ENCODE measurements at places on chromosomes 16 and 17.
A peak's percentile ranks its signal among the peaks of the same experiment; 100 is the strongest.

DNA sequence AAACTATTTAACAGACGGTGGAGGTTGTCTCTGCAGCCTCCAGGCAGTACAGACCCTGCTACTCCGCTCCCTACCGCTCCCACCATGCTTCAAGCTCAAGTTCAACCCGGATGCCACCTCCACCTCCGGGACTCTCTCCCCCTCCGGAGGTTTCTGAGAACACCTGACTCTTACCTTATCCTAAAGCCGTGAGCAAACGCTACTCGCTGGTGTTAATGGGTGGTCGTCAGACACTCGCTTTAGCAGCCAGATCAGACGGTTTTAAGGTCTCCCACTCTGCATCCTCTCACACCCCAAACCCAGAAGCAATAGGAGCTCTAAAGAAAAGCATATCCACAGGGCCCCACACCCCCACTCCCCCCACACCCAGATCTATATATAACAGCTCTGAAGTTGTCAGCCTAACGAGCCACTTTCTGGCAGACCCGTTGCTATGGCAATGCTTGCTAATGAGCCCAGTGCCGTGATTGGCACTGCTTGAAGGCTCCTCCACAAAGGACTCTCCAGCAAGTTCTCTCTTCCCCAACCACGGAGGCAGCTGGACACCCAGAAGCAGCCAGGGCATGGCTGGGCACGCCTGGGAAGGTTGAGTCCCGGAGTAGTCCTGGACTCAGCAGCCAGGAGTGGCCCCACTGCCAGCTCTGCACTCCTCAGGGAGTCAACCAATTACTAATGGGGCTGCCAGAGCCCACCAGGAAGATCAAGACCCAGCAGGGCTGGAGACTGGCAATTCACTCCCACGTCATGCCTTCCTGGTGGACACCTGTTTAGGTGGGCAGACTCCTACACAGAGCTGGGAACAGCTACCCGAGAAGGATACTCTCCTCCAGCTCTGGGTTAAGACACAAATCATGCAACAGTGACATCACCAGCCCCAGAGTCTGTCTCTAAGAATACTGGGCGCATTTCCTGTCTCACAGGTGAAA is 121.2 kb upstream of the RCVRN start:
- DNase-seq: no peak

- no peak for DNase-seq
Measured at GRCh38 chr16:86791287-86792035, 213.1 kb downstream of the FOXL1 start.

GRCh38 chr16:84055366-84055765 is 12.8 kb upstream of the SLC38A8 start:
- no peak for DNase-seq

DNA sequence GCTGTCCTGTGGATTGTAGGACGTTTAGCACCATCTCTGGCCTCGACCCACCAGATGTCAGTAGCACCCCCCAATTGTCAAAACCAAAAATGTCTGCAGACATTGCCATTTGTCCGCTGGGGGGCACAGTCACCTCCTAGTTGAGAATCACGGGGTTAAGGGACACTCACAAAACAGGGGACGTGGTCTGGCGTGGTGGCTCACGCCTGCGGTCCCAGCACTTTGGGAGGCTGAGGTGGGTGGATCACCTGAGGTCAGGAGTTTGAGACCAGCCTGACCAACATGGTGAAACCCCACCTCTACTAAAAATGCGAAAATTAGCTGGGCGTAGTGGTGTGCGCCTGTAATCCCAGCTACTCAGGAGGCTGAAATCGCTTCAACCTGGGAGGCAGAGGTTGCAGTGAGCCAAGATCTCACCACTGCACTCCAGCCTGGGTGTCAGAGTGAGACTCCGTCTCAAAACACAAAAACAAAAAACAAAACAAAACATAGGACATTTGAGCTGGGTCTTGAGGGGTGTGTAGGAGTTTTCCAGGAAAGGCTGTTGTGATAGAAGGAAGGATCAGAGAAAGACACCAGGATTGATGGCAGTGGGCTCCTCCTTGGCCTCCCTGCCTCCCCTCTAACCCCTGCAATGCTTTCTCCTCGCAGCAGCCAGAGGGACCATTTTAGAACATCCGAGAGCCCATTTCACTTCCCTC is 171.8 kb upstream of the GSE1 start:
- no peak for DNase-seq

- DNase-seq: no peak
Measured at GRCh38 chr17:77723071-77723908, 235.2 kb upstream of the TNRC6C start.

DNA sequence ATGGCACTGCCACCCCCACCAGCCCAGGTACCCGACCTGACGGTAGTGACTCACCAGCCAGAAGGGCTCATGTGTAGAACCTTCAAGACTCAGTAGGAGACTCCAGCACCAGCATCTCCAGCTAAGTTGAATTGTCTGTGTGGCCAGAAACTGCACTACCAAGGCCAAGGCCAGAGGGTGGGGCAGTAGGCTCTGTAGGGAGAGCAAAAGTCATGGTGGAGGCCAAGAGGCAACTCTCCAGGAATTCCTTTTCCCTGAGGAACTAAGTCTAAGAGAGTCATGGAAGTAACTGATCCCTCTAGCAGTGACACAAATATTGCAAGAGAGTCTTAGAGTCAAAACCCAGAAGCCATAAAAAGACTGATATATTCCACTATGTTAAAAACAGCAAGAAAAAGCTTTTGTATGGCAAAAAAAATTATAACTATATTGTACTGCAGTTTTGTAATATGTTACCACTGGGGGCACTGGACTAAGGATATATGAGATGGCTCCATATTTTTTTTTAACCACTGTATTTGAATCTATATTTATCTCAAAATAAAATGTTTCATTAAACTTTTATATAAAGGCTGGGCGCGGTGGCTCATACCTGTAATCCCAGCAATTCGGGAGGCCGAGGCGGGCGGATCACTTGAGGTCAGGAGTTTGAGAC is 30.2 kb upstream of the GUCY2D start:
- no peak for DNase-seq

- DNase-seq: peak; percentile 53
Measured at GRCh38 chr16:66988197-66988788, at the start of gene CES4A. Gene CES4A, plus strand, starts transcription at chr16:66988589. Its CDS starts 184 bp downstream, at chr16:66988773.

DNA sequence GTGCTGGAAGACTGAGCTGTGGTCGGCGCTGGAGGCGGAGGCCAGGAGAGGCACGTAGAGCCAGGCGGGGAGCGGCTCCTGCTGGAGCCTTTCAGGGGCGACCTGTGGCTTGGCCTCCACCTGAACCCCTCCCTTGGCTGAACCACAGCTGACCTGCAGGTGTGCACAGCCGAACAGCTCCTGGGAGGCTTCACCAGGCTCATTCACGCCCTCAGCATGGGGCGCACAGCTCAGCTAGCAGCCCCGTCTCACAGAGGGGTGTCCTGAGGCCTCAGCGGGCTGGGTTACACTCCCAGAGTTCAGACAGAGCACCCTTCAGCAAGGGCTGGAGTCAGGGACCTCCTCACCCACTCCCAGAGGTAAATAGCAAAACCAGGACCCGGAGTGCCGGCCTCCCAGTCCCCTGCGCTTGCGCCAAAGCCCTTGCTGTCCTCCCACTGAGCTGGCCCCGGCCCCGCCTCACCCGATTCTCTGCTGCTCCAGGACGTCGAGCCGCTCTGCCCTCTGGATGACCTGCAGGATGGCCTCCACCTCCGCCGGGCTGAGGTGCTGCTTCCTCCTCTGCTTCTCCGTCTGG is 31.7 kb downstream of the RPH3AL start:
- DNase-seq: no peak

DNA sequence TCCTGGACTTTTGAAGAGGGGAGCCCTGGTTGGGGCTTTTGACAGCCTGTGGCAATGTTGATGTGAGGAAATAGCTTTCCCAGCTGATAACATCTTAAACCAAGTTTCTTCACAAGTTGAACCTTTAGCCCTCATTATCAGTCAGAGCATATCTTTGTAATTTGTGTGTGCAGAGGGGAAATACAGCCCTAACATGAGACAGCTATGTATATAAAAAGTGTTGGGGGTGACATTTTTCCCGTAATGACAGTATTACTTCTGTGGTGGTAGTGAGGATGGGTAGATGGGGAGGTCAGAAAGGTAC is 221.1 kb downstream of the FTO start:
- DNase-seq: no peak

GRCh38 chr17:32112416-32112815 is 29.9 kb upstream of the RHOT1 start:
- no peak for DNase-seq

DNA sequence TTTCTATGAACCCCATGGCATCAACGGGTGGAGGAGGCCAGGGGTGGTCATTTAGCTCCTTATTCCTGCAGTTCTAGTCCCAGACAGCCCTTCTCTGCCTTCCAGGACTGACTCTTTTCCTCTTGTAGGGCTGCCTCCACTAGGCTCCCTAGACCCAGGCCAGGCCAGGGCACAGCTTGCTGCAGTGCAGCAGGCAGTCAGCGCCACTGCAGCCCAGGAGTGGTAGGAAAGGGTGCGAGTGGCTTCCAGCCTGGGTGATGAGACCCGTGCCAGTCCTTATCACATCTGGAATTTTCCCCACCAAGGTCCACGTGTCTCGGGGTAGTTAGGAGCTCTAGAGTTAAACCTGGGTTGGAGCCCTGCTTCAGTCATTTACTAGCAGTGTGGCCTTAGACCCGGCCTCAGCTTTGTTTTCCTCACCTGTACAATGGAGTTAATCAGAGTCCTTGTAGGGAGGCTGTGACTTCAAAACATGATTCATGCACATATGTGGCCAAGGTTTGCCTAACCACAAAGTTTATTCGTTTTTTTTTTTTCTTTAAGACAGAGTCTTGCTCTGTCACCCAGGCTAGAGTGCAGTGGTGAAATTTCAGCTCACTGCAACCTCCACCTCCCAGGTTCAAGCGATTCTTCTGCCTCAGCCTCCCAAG is 4.7 kb downstream of the SLC5A11 start:
- DNase-seq: no peak

- no peak for DNase-seq
Measured at GRCh38 chr17:48528153-48528935, 2.5 kb downstream of the HOXB1 start.

DNA sequence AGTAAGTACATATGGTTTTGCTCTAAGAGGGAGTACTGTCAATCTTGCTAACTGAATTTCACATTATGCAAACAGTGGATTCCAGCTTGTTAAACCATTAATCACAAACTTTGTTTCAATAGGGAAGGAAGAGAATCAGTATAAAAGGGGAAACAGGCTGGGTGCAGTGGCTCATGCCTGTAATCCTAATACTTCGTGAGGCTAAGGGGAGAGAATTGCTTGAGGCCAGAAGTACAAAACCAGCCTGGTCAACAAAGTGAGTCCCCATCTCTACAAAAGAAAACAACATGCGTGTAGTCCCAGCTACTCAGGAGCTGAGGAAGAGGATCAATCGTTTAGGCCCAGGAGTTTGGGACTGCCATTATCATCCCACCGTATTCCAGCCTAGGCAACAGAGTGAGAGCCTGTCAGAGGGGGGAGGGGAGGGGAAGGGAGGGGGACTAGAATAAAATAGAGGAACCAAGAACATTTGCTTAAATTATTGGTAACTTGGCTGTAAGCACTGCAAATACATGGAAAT is 65.7 kb downstream of the FBXL20 start:
- no peak for DNase-seq

DNA sequence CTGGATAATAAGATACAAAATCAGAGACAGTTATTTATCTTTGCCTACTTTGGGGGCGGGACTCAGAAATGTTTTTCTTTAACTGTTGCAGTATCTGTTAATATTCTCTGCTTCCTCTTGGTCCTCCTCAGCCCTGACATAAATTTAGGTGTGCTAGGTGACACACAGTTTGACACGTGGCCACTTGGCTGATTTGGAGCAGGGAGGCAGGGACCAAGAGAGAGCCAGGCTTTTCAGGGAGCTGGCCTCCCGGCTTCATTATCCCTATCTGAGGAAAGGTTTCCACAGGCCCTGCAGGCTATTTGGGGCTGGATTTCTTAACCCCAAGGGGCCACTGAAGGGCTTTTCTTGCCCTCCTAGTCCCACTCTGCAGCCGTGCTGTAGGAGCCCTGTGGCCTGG is 20.1 kb upstream of the NAT9 start:
- DNase-seq: no peak

DNA sequence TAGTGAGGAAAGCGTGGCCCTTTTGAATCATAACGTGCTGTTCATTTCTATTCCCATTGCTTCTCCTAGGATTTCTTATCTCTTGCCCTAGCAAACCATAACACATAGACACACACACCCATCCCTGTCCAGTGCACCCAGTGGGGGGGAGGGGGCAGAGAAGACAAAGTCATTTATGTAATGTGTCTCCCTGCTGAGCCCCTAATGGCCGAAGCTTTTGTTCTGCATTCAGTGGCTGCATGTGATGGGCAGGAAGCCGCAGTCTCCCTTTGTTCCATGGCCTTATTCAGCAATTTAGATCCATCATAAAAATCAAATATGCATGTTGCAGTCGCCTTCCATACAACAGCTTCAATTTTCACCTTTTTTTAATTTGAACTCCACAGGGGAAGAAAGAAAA is 325.4 kb downstream of the ZFHX3 start:
- no peak for DNase-seq

- DNase-seq: no peak
Measured at GRCh38 chr17:70525961-70526360, 356.6 kb downstream of the KCNJ2 start.

DNA sequence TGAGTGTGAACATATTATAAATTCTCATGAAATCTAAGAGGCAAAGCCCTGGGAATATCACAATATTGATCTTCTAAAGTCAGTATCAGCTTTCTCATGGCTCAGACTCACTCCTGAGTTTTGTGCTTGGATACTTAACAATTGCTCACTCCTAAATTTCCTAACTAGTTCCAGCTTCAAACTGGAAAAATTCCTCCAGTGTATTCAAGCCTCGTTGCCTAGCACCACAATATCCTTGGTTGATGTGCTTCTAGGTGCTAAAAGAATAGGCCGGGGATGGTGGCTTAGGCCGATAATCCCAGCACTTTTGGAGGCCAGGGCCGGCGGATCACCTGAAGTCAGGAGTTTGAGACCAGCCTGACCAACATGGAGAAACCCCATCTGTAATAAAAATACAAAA is 62.5 kb downstream of the XYLT1 start:
- no peak for DNase-seq

DNA sequence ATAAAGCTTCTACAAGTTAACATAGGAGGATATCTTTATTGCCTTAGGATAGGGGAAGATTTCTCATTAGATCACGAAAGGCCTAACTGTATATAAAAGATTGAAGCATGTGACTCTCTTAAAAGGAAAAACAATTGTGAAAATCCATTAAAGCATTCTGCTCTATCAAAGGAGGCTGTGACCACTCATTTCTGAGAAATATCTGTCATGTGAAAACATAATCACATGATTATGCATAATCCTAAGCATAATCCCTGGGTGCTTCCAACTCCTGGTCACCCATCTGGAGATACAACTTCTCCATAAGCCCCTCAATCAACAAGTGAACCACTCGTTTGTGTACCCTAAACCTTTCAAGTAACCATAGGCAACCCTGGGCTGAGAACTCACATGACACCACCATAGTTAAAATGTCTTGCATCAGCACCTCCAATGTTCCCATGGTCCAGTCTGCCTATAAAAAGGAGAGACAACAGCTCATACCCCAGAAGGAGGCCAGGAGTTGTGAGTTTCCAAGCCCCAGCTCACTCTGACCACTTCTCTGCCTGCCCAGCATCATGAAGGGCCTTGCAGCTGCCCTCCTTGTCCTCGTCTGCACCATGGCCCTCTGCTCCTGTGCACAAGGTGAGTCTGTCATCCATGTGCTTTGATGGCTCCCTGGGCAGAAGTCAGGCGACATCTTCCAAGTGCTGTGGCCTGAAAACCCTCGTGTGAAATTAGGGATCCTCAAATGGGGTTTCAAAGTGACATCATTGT is at the start of gene CCL18:
Gene CCL18, plus strand, starts transcription at position 487 of the 756 bp plus-strand sequence. Its CDS starts 71 bp downstream, at position 558.
- DNase-seq: no peak
